ENCODE measurements at places on chromosomes 7 and 10.

- DNase-seq, result no peak
These were observed 37.6 kb upstream of the MYO3A start for GRCh38 chr10:25896421-25896820.

DNA sequence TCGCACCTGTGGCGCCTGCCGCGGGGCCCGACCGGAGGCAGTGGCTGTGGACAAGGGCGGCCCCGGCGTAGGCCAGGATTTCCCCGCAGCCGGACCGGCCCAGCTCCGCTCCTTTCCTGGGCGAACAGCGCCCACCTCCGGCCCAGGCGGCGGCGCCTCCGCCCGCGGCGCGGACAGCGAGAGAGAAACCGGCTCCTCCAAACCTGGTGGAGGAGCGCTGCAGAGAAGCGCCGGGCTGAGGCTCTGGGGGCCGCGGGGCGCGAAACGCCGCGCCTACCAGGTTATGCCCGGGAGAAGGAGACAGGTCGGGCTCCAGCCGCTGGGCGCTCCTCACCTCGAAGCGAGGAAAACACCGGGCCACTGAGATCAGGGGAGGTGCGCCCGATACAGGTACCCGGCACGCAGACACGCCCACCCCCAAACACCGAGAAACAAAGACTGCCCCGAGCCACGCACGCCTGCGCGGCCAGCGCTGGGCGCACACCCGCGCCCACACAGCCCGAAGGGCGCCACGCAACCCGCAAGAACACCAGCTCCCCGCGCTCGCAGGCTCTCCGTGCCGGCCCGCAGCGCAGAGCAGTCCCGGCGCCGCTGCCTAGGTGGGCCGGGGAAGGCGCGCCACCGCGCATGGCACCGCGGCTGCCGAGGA, 3.3 kb downstream of the GRID1 start:
- DNase-seq, result no peak

- DNase-seq, result no peak
These were observed 321.5 kb upstream of the CNTNAP2 start for GRCh38 chr7:145795132-145795531.

DNA sequence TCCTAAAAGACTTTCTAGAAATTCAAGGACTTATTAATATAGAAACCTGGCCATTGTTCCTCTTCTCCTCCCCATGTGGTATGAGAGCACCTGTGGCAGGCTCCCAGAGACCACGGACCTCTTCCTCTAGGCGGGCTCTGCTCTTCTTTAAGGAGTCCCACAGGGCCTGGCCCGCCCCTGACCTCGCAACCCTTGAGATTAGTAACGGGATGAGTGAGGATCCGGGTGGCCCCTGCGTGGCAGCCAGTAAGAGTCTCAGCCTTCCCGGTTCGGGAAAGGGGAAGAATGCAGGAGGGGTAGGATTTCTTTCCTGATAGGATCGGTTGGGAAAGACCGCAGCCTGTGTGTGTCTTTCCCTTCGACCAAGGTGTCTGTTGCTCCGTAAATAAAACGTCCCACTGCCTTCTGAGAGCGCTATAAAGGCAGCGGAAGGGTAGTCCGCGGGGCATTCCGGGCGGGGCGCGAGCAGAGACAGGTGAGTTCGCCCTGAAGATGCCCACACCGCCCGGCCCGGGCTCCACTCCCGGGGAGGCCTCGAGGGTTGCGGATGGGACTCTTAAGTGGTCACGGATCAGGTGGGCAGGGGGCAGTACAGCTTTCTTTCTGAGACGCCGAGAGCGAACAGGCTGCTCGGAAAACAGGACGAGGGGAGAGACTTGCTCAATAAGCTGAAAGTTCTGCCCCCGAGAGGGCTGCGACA, at the start of gene SLC26A4:
Gene SLC26A4 (plus strand): TSS at position 448 of the 700 bp plus-strand sequence. CDS start 814 bp downstream, outside the sequence.
- DNase-seq, result no peak

DNA sequence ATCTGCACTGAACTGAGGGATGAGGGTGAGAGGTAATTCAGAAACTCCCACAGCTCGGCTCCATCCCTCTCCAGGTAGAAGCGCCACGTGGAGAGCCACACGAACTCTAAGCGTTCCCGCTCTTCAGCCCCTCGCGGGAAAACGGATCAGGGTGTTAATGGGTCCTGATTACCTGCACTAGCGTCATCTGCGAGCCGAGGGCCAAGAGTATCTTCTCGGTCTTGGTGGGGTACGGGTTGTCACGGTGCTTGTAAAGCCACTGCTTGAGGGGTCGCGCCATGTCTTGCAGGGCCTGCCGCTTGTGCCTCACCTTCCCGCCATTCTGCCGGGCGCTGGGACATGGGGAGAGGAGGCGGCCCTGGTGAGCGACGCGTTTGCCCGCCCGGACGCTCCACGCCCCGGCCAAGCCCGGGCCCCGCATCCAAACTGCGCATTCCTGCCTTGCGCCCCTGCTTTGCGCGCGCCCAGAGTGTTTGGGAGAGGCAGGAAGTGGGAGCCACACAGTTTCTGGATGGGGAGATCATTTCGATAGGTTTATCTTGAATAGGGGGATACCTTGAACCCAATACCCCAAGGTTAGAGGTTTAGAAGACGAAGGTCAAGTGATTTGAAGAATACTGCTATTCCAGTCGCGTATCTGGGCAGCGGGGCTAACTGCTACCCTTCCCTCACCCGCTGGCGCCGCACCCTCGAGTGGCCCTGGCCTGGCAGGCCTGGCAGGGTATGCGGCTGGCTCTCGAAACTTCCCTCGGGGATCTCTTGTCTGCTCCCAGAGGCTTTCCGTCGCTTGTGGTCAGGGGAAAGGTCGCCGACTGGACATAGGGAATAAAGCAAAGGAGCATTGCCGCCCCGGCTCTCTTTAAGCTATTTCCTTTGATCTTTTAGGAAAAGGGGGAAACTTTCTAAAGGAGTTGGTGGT, 4.2 kb downstream of the MKX start:
- no peak for DNase-seq

GRCh38 chr10:59181668-59182067, 5.2 kb downstream of the PHYHIPL start:
- DNase-seq, result peak; percentile 1

DNA sequence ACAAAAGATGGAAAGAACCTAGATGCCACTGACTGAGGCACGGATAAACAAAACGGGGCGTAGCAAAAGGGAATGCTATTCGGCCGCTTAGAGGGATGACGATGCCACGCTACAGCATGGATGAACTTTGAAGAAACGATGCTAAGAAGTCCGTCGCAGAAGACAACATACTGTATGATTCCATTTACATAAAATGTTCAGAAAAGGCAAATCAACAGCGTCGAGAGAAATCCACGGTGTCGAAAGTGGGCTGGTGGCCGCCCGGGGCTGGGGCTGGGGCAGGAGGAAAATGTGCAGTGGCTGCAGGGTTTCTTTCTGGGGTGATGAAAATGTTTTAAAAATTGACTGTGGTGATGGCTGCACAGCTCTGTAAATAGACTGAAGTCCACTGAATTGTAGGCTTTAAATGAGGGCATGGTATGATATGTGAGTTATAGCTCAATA, 24.1 kb downstream of the GNA12 start:
- no peak for DNase-seq

DNA sequence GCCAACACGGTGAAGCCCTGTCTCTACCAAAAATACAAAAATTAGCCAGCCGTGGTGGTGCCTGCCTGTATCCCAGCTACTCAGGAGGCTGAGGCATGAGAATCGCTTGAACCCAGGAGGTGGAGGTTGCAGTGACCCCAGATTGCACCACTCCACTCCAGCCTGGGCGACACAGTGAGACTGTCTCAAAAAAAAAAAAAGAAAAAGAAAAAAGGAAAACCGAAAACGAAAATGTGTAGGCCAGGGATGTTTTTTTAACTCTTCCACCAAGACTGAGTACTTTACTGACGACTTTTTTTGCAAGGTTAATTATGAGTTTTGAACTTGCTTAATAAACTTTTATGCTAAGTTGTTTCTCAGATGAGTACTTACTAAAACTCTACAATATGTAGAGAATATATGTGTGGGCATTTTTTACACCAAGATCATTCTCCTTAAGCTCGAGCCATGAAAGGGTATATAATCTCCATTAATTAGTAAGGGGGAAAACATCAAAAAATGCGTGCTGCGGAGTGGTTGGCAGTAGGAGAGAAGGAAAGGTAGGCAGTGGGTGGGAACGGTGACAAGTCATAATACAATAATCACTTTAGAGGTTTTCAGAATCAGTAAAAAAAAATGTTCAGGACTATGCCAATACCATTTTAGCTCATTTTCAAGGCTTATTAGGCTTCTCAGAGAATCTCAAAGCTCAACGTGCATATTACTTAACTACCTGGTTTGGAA, 8.6 kb upstream of the ADRB1 start:
- DNase-seq, result no peak

- no peak for DNase-seq
These were observed 53.6 kb upstream of the DYNC1I1 start for GRCh38 chr7:95718577-95719410.

DNA sequence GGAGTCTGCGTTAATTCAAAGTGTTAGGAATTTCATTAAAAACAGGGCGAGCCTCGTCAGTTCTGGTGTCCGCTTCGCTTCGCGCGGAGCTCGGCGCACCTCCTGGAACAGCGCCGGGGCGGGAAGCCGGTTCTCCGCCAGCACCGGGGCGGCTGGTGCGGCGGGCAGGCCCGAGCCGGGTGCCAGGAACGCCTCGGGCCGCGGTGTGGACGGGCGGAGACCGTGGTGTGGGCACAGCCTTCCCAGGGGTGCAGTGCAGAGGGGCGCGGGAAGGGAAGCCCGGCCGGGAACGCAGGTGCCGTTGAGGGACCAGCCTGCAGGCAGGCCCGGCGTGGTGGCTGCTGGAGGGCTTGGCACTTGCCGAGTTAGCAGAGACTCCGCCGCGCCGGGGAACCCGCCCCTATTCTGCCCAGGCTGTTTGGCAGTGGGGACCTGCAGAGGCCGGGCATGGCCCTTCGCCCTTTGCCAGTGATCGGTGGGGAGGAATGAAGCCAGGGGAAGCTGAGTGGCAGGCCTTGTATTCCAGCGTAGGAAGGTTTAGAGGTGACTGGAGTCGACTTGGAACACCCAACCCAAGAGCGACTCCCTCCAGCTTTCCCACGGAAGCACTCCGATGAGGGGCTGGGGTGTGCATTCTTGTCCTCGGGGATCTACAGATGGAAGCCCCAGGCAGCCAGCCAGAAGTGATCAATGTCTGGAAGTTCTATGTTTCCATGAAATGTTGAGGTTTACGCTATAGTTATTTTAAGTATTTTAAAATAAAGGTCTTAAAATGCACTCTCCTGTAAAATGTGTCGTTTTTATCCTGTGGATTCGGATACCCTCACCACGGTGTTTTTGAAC, 945 bp upstream of the RHEB start:
- no peak for DNase-seq

- DNase-seq, result no peak
These were observed 3.5 kb downstream of the CYTH3 start for GRCh38 chr7:6268907-6269306.

GRCh38 chr10:21479570-21480315, 45.7 kb downstream of the SKIDA1 start:
- DNase-seq, result no peak

- DNase-seq, result peak; percentile 33
These were observed 66.6 kb downstream of the CUBN start for GRCh38 chr10:17062955-17063484.

- no peak for DNase-seq
These were observed 27.3 kb downstream of the PDE1C start for GRCh38 chr7:32042900-32043299.

- no peak for DNase-seq
These were observed 228.1 kb upstream of the PFKP start for GRCh38 chr10:2839081-2839725.

- DNase-seq, result no peak
These were observed 14.0 kb downstream of the DNMBP start for GRCh38 chr10:99995713-99996112.

- DNase-seq, result no peak
These were observed 53.3 kb downstream of the WIPF3 start for GRCh38 chr7:29859524-29860185.
